Neuronal stem cell (in vitro differentiated cells): ENCODE measurements at places on chromosomes 1 and 21.

GRCh38 chr1:210476730-210477129, 148.0 kb downstream of the HHAT start:
- DNase-seq, result no peak

- DNase-seq, result no peak
Observed at GRCh38 chr1:204780630-204781029, 90.0 kb upstream of the NFASC start.

DNA sequence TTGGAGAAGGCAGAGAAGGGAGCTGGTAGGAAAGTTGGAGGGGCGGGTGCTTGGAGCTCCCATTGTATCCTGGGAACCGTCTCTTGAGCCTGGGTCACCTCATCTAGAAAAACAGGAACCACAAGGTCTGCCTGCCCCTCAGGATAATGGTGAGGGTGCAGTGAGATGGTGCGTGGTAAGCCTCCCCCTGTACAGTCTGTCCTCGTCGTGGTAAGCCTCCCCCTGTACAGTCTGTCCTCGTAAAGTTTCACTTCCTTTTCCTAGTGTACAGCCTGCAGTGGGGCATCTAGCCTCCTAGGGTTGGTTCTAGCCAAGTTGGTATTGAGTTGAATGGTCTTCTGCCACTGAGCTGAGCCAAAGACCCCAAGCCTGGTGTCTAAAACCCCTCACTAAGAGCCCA, 66.5 kb upstream of the IGSF21 start:
- no peak for DNase-seq

GRCh38 chr1:110591956-110592355, 14.2 kb downstream of the KCNA2 start:
- no peak for DNase-seq

- DNase-seq, result no peak
Observed at GRCh38 chr1:46309401-46310159, 6.1 kb downstream of the UQCRH start.

- no peak for DNase-seq
Observed at GRCh38 chr21:39468559-39468958, 16.8 kb downstream of the SH3BGR start.

DNA sequence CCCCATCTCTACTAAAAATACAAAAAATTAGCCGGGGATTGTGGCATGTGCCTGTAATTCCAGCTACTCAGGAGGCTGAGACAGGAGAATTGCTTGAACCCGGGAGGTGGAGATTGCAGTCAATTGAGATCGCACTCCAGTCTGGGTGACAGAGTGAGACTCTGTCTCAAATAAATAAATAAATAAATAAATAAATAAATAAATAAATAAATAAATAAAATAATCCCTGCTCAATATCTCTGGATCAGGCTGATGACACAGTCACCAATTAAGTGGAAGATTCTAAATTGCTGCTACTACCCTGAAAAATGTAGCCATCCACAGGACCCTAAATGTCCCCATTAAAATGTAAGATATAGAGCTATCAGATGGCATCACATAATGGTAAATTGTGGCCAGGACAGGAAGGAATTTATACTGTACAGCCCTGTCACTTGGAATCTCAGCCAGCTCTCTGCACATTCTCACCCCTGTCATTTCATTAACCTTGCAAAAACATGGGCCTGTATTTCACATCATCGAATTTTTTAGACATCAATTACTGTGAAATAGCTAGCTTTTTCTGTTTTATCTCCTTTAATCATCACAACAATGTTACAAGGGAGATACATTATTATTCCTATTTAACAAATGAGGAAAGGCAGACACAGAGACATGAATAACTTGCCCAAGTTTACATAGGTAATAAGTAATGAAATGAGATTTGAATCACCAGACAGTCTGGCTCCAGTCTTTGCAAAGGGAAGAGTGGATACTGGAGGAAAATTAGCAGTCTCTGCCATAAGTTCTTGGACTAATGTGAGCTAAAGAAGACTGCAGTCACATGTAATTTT, 56.7 kb upstream of the NTPCR start:
- no peak for DNase-seq

DNA sequence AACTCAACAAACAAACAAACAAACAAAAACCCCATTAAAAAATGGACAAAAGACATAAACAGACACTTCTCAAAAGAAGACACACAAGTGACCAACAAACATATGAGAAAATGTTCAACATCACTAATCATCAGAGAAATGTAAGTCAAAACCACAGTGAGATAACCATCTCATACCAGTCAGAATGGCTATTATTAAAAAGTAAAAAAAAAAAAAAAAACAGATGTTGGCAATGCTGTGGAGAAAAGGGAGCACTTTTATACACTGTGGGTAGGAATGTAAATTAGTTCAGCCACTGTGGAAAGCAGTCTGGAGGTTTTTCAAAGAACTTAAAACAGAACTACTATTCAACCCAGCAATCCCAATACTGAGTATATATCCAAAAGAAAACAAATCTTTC, 94.7 kb downstream of the PLPP3 start:
- no peak for DNase-seq

DNA sequence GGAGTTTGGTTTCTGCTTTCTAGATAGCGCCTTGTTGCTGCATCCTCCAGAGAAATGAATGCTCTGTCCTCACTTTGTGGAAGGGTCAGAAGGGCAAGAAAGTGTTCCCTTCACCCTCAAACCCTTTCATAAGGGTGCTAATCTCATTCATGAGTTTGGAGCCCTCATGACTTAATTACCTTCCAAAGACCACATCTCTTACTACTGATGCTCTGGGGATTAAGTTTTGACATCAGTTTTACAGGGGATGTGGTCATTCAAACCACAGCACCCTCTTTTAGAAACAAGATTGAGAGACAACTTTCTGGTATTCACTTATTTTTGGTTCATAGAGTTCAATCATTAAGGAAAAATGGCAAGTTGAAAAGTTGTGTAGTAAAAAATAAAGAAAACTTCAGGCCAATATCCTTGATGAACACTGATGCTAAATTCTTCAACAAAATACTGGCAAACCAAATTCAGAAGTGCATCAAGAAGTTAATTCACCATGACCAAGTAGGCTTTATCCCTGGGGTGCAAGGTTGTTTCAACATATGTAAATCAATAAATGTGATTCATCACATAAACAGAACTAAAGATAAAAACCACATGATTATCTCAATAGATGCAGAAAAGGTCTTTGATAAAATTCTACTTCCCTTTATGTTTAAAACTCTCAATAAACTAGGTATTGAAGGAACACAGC, 442.1 kb downstream of the PTBP2 start:
- DNase-seq, result no peak

DNA sequence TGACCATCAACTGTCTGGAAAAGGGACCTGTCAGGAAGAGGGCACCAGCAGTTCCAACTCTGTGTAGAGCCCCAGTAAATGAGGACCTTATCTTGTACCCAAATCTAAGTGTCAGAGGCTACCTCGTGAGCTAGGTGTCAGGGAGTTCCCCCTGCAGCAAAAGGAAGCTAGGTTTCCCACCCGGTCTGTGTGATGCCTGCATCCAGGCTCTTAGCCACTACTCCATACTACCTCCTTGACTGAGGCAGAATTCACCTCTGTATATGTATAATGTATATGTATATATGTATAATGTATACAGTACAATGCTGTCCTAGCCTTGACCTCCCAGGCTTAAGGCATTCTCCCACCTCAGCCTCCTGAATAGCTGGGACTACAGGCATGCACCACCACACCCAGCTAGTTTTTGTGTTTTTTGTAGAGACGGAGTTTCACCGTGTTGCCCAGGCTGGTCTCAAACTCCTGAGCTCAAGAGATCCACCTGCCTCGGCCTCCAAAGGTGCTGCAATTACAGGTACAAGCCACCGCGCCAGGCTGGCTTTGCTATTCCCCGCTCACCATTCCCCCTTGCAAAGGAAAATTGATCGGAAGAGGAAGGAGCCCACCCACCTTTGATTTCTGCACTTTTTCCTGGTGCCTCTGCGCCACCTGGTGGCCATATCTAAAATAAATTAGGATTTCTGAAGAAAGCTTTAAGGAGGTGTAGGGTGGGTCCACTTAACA, 15.7 kb upstream of the LUZP1 start:
- DNase-seq, result peak; percentile 66

DNA sequence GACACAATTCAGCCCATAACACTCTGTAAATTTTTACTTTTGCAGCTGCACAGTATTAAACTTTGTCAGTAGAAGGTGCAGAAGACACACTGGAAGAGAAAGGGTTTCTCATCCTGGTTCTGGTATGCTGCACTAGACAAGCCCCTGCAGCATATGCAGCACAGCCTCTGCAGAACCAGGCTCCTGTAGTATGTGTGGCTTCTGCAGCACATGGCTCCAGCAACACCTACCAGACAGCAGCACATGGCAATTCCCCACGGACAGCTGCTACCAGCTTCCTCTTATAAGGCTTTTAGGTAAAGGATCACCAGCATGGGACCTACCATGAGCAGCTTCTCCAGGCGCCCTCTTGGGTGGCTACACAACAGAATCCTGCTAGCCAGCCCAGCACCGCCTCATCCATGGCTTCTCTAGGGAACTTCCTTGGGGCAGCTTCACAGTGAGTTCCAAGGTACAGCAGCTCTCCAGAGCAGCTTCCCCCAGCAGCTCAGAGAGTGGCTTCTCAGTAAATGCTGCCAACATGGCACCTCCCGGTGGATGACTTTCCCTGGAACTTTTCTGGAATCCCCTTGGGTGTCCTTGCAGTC, 534.4 kb upstream of the CXADR start:
- no peak for DNase-seq

- DNase-seq, result no peak
Observed at GRCh38 chr1:163772246-163772645, 450.5 kb downstream of the NUF2 start.

DNA sequence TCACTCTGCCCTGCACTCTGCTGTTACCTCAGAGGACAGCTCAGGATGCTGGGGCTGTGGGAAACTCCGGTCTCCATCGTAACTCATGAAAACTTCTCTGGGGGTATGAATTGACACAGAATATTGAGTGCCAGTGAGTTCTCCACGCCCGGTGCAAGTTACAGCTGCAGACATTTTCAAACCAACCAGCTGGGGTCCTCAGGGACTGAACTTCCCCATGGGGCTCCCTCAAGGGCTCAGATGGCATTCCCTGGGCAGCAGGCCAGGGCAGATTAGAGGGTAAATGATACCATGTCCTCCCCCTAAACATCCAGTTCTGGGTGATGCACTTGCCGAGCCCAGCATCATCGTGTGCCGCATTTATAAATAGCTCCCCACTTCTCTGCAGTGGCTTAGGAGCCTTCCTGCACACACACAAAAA, 27.8 kb upstream of the CCSAP start:
- DNase-seq, result no peak

- DNase-seq, result no peak
Observed at GRCh38 chr1:91803847-91804545, 82.0 kb downstream of the TGFBR3 start.

DNA sequence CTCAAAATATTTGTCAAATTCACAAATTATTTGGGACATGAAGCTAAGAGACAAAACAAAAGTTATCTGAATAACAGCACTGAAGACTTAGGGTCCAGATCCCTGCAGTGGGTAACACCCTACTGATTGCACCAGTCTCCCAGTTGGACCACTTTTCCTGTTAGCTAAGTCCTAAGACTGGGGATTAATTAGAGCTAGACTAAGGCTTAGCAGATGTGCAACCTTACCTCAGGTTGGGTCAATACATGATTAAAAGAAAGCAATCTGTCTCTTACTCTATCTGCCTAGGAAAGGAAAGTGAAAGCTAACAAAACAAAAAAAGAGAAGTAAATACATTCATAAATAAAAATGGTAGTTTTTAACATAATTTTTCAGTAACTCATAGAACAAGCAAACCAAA, 737.2 kb upstream of the CHRM3 start:
- DNase-seq, result no peak

DNA sequence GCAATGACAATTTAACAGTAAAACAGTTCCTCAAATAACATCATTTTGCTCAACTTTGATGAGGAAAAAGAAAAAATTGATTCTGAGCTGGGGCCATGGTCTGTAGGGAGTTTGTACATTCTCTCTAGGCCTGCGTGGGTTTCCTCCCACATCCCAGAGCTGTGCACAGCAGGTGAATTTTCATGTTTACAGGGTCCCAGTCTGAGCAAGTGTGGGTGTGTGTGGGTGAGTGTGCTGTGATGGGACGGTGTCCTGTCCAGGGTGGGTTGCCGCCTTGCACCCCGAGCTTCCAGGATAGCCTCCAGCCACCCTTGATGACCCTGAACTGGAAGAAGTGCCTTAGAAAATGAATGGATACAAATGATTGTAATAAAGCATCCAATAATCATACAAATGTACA, 75.6 kb upstream of the BCL10 start:
- no peak for DNase-seq

- no peak for DNase-seq
Observed at GRCh38 chr1:234915924-234916675, 212.5 kb downstream of the TOMM20 start.

DNA sequence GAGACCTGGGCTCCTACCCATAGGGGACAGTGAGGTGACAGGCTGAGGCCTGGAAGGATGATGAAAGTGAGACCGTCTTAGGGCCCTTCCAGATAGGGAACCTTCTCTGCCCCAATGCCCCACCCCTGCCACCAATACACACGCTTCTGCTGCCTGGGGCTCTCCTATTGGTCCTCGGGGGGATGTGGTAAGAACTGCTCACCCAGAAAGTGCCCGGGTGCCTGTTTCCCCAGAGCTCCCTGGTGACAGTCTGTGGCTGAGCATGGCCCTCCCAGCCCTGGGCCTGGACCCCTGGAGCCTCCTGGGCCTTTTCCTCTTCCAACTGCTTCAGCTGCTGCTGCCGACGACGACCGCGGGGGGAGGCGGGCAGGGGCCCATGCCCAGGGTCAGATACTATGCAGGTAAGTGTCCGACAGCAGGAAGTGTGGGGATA, 948 bp downstream of the SEMA4A start:
- DNase-seq, result no peak

GRCh38 chr1:65674522-65674921, 118.2 kb upstream of the PDE4B start:
- DNase-seq, result no peak

DNA sequence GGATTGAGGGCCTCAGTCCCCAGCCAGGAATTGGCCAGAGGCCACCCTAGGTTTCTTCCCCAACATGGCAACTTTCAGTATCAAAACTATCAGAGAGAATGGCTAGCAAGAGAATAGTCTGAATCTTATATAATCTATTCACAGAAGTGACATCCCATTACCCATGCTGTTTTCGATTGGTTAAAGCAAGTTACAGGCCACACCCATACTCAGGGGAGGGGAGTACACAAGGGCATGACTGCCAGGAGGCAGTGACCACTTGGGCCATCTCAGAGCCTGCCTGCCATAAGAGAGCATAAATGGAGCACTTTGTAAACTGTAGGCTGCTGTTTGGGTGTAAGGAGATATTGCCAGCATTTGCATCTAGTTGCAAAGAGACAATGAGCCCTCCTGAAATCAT, 65.4 kb downstream of the FAM163A start:
- DNase-seq, result no peak
